KG1 (cell line): ENCODE measurements at places on chromosomes 5 and 9.
A peak's percentile ranks its signal among the peaks of the same experiment; 100 is the strongest.

DNA sequence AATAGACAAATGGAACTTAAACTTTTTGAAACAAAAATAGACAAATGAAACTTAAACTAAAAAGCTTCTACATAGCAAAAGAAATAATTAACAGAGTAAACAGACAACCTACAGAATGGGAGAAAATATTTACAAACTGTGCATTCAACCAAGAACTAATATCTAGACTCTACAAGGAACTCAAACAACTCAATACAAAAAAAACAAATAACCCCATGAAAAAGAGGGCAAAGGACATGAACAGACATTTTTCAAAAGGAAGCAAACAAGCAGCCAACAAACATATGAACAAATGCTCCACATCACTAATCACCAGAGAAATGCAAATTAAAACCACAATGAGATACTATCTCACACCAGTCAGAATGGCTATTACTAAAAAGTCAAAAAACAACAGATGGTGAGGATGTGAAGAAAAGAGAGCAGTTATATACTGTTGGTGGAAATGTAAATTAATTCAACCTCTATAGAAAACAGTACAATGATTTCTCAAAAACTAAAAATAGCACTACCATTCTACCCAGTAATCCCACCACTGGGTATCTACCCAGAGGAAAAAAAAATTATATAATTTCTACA is 170.8 kb upstream of the RGMB start:
- no peak for DNase-seq

DNA sequence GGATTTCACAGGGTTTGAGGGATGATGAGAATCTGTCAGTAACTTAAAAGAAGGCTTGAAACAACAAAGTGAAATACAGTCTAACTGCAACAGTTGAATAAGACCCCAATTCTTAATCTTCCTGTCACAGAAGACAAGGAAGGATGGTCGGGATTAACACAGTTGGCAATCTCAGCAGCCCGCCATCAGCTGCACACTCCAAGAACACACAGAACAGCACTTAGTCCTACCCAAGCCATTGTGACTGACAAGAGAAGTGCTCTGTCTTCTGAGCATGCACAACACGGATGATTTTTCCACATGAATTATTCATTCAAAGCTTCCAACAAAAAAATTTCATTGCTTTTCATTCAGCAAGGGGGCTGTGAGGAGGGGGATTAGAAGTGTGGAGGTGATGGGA is 576.1 kb downstream of the TLE4 start:
- no peak for DNase-seq

- no peak for DNase-seq
These were observed 24.4 kb downstream of the ATOX1 start for GRCh38 chr5:151734064-151734408.

GRCh38 chr9:121857928-121858327 is 206.5 kb downstream of the DAB2IP start:
- no peak for DNase-seq

DNA sequence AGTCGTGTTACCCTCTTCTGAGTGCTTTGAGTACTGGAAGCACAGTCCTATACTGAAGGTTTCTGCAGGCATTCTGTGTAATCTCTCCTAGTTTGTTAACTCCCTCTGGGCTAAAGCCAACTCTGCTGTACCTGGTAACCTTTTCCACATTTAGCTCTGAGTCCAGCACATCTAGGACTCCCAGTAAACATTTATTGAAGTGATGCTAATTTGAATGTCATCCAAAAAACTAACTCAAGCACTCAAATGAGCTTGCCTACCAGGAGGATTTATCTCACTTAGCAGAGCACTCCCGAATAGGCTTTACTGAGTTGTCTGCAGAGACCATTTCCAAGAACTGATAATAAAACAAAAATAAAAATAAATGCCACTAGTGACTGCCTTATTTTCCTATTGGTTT is 79.5 kb upstream of the NFIB start:
- no peak for DNase-seq

- DNase-seq = no peak
These were observed 494.9 kb upstream of the MEF2C start for GRCh38 chr5:89377767-89378455.

DNA sequence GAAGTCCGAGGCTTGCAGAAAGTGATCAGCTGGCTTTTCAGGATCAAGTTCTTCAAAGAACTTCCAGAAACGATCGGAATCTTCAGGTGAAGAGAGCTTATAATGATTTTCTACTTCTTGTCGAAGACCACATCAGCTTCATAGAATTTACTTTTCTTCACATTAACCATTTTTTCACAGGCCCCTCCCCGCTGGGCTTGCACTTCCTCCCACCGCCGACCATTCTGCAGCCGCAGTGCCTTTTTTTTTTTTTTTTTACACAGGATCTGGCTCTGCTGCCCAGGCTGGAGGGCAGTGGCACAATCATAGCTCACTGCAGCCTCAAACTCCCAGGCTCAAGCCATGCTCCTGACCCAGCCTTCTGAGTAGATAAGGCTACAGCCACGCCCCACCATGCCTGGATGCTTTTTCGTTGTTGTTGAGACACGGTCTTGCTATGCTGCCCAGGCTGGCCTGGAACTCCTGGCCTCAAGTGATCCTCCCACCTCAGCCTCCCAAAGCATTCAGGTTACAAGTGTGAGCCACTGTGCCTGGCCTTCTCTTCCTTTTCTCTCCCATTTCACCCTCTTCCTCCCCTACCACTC is 15.3 kb upstream of the RNF130 start:
- no peak for DNase-seq

DNA sequence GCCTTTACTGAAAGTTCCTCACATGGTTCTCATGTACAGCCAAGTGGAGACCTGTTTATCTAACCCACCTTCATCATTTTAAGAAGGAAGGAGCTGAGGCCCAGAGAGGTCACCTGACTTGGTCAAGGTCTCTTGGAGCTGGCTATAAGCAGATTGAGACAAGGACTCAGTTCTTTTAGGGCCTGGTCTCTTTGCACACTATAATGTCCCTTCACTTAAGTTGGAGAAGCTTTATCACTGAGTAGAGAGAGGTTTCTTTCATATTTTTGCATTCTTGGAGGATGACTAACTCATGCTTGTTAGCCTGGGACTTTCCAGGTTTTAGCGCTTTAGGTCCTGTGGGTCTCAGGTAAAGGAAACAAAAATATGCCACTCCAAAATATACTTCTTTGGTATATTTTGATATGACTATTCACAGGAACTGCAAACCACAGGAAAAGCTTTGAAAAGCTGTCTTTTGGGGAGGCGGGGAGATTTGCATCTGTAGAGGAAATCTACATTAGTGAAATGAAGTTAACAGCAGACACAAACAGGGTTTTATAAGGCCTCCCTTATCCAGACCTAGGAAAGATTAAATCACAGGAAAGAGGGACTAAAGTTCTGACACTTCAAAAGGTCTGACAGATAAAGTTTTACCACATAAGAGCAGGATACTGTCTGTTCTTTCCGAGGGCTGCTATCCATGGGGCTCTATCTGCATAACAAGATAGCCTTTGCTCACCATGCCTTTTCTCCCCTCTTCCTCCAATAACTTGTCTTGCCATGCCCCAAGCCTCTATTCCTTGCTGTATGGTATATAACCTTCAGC is 95.8 kb upstream of the ANKRD55 start:
- no peak for DNase-seq

- DNase-seq = no peak
These were observed 90.3 kb downstream of the DIRAS2 start for GRCh38 chr9:90552317-90552716.

DNA sequence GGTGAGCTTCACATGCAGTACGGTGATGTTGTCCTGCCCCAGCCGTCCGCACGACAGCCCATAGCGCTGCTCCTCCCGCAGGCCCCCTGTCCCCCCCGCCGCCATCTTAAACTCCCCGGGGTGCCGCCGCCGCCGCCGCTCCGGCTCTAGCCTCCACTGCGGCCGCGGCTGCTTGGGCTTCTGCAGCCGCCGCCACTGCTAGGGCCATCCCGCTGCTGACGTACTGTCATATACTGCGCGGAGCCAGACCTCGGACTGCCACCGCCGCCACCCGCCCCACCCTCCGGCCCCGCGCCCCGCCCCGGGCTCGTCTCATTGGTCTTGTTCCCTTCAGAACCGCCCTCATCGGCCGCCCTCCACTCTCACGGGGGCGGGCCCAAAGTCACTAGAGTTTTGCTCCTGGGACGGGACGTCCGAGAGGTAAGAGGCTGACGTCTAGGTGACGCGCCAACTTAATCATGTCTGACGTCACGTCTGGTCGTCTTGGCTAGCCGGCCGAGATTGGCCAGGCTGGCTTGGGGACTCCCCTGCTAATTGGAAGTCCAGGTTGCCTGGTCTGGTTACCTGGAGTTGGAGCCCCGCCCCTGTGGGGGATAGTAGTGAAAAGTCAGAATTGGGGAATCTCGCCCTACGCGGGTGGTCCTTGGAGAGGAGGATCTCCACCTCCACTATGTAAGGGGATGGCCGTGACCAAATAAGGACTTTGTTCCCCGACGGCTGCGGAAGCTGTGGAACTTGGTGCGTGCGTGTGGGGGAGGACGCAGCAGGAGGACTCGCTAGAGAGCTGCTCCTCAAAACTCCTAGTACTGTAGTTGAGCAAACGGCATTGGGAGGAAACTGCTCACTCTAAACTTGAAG is at the start of gene ELL2:
Gene ELL2 (minus strand): TSS at position 235 of the 858 bp plus-strand sequence. CDS start 130 bp downstream, at position 105.
- DNase-seq = peak; percentile 72

GRCh38 chr9:17272536-17272935 is 137.7 kb downstream of the CNTLN start:
- DNase-seq = no peak
